Activated CD4-positive, alpha-beta T cell treated with anti-CD3 and anti-CD28 coated beads for 48 hours (primary cell): ENCODE measurements at places on chromosomes 12 and 14.

DNA sequence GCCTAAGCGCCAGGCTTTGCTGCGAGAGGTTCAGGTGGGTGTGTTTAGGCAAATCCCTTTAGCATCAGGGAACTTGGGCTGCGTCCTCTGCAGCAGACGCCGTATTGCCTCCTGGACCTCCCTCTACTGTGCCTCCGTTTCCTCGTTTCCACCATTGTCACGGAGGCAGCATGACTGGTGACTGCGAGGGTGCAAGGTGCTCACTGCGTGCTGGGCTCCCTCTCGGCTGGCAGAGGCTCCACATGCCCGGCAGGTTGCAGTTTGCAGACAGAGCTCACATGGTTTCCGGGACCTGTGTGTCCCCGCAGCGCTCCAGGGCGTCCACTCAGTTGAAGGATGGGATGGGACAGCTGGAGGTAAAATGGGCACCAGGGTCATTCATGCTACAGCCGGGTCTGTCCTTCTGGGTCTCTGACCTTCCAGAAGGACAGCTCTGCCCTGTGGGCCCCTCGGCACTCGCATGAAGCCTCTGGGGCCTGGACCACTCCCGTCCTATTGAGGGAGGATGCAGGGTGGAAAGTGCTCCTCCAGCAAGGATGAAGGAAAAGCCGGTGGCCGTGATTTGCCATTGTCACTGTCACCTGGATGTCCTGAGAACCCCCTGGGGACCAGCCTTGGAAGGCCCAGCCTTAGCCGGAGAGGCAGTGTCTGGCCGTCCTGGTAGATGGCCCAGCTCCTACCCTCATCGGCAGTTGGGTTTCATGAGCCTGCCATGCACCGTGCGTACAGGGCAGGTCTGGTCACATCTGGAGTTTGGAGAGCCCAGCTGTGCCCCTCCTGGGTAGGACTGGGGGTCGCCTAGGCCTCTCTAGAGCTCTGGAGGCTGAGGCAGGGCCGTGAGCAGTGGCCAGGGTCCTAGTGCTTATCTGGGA lies 146.5 kb downstream of the KIF26A start:
- no peak for DNase-seq

- no peak for DNase-seq
Observed at GRCh38 chr12:13241833-13242488, 45.4 kb downstream of the EMP1 start.

- DNase-seq = no peak
Observed at GRCh38 chr14:64123241-64123822, 170.8 kb downstream of the ESR2 start.

- DNase-seq = peak; percentile 17
Observed at GRCh38 chr12:131808744-131809371, 19.3 kb upstream of the MMP17 start.

GRCh38 chr12:122282061-122282460 lies 15.8 kb upstream of the VPS33A start:
- no peak for DNase-seq

GRCh38 chr12:7354529-7354928 lies 50.7 kb downstream of the ACSM4 start:
- DNase-seq = no peak

- no peak for DNase-seq
Observed at GRCh38 chr12:108449478-108449877, 65.6 kb upstream of the FICD start.

DNA sequence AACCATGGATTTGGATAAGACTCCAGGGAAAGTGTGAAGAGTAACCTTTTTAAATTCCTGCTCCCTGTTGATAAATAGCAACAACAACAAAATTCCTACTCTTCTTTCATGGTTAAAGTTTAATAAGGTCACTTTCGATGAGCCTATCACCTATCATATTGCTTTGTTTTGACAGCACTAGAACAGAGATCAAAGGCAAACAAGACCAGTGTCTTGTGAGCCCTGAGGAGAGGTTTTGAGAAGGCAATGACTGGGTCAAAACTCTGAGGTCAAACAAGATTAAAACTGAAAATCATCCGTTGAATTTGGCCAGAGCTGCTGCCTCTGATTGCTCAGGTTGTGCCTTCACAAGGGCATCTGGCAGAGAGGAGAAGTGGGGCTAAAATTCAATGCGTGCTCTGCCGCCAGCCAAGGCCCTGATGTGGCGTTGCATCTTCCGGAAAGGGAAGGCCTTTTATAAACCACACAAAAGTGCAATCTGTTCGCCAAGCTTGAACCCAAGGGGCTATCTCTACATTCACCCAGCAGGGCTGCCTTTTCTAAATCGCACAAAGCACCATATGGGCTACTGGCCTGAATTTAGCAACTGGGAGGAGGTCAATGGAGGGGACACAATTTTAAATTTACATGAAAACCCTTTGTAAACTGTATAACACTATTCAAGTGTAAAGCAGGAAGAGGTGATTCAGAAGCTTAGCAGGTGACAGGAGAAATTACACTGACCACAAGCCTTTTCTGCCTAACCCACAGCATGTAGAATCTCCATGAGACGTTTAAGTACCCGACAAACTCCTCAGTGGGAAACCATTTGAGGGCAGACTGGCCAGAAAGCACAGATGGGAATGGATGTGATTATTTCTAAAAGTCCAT lies 140.8 kb downstream of the DAD1 start:
- no peak for DNase-seq

DNA sequence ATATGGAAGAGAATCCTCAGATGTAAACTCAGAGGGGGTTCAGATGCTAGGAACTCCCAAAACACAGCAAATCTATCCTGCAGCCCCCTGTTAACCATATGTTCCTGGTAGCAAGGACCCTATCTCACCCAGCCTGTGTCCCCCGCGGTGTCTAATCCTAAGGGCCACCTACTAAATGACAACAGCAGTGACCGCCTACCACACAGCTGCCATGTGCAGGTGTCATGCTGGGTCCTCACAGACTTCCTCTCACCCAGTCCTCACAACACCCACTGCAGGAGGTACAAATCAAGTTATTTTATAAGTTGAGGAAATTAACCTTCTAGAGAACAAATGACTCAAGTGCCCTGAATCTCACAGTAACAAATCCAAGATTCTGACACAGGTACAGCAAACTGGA lies 73.9 kb downstream of the ITPK1 start:
- no peak for DNase-seq

DNA sequence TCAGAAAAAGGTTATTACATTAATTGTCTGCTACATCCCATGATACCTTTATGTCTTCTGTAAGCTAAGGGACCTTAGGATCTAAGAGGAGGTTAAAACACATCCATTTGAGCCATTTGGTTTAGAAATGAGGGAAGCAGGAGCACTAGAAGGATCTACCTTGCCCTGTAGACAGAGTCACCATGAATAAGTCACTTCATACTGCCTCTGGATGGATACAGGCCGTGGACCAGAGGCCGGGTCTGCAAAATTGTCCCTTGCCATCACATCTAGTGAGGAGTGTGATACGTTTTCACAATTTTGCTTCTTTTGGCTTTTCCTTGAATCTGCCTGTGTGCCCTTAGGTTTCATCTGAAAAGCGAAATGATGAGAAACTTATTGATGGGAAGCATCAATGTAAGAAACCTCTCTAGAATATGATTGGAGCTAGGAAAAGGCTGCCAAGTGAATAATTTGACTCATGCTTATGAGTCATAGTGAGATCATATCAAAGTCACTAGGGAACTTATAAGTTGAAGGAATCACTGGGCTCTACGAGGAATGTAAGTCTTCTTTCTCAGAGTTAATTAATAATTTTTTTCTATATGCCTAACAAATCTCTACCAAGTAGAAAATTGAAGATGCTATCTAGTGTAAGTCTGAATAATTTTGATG lies 10.8 kb downstream of the GLRX5 start:
- DNase-seq = no peak

GRCh38 chr12:13799574-13799973 lies 181.8 kb downstream of the GRIN2B start:
- DNase-seq = no peak

DNA sequence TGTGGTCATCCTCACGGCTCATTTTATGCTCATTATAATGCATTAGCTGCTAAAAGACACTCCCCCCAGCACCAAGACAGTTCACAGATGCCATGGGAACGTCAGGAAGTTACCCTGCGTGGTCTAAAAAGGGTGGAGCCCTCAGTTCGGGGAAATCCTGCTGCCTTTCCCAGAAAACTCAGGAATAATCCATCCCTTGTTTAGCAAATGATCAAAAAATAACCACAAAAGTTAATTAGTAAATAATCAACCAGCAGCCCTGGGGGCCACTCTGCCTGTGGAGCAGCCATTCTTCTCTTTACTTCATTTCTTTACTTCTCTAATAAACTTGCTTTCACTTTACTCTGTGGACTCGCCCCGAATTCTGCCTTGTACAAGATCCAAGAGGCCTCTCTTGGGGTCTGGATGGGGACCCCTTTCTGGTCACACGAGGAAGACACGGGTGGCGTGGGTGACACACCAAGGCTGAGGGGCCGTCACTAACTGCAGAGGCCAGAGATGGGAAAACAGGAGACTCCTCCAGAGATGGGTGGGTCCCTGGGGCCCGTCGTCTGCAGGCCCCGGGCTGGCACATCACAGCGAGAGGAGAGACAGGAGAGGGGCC lies 65.5 kb downstream of the NOC4L start:
- no peak for DNase-seq

DNA sequence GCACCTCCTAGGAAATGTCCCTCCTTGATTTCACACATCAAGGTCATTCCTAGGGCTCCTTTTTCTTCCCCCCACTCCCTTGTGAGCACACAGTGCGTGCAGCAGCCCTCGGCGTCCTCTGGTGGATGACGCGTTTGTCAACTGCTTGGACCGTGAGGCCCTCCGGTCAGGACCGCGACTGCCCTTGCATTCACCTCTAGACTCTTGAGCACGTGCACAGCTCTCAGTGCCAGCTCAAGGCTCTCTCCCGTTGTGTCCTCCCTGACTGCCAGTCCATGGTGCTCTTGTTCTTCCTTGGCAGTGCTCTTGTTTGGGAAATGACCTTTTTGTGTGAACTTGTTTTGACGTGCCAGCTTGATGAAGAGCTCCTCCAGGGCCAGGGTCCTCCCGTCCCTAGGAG lies 67.9 kb downstream of the TSPAN9 start:
- DNase-seq = no peak

DNA sequence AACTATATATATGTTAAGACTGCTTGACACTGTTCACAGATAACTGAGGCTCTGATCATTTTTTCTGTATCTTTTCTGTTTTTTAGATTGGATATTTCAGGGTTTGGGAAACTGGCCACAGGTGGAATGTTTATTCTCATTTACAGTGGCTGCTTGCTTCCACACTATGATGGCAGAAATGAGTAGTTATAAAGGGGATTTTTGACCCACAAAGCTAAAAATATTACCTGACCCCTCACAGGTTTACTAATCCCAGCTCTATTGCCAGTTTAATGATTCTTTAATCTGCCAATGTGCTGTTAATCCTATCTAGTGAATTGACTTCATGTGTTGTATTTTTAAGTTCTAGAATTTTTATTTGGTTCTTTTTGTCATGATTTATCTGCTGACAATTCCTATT lies 29.6 kb downstream of the ACADS start:
- no peak for DNase-seq
